ENCODE measurements at places on chromosomes 7 and 10.

GRCh38 chr10:108757946-108758345 is 1165.4 kb downstream of the XPNPEP1 start:
- DNase-seq, result no peak

DNA sequence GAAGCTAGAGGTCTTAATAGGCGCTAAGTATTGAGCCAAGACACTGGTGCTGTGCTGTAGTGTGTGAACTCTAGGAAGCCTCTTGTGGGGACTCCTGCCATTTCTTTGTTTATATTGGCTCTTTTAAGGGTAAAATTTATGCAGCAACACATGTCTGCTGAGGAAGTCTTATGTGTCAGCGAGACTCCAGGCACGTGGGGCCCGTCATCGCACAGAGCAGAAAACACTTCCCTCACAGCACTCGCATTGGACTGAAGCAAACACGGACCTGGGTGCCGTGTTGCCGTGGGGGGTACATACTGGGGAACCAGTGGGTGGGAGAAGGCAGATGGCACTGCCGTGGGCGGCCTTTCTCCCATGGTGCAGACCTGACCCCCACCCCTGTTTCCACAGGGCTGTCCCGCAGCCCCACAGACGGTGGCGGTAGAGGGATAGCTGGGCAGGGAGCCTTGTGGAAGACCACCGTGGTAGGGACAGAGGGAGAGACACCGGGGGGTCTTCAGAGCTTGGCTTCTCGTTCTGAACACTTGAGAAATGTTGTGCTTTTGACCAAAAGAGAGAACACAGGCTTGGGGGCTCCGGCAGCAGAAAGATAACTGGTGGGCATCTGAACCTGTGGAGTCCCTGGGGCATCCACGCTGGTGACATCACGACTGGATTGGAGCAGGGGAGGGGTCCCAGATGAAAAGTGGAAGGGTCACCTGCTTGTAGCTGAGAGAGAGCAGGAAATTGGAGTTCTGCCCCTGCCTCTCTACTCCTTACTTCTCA is 284.7 kb upstream of the SHH start:
- DNase-seq, result no peak

GRCh38 chr7:87152897-87153641 is 816 bp downstream of the DMTF1 start:
- DNase-seq, result peak; percentile 37

- DNase-seq, result no peak
Observed at GRCh38 chr10:118809357-118810220, 54.8 kb upstream of the CACUL1 start.

DNA sequence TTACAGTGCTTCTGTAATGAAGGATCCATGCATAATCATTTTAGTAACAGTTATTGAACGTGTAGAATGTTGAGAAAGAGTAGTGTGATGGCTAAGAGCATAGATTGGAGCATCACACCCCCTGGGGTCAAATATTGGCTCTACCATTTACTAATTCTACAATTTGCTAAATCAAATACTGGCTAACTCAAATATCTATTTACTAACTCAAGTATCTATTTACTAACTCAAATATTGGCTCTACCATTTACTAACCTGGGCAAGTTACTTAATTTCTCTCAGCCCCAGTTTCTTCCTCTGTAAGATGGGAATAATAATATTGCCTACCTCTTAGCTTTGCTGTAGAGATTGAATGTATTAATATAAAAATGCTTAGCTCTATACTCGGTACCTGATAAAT is 64.0 kb downstream of the CDK14 start:
- no peak for DNase-seq

GRCh38 chr7:68893411-68893810 is 704.9 kb upstream of the AUTS2 start:
- no peak for DNase-seq

GRCh38 chr10:104045151-104046089 is 40.3 kb downstream of the COL17A1 start:
- no peak for DNase-seq

GRCh38 chr7:151608031-151608551 is 88.4 kb upstream of the RHEB start:
- no peak for DNase-seq

Measured in CD4-positive, alpha-beta T cell treated with Interleukin-1 beta for 1 hour (primary cell).